ENCODE measurements at places on chromosomes 5 and 9.

DNA sequence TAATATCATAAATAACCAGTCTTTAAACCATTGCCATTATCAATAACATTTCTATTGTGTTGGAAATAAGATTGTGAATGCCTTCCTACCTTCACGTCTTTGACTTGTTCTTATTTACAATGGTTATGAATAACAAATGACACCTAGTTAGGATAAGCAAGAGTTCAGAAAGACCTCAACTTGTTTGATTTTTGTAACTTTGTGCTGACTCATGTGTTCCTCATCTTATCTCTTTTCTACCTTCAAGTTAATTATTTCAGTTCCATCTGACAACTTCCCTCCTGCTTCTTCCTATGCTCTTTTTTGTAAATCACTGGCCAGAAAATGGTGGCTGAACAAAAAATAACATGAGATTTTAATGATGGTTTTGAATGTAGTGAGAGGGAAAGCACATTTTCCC lies 538.5 kb upstream of the TUSC1 start:
- DNase-seq: no peak

DNA sequence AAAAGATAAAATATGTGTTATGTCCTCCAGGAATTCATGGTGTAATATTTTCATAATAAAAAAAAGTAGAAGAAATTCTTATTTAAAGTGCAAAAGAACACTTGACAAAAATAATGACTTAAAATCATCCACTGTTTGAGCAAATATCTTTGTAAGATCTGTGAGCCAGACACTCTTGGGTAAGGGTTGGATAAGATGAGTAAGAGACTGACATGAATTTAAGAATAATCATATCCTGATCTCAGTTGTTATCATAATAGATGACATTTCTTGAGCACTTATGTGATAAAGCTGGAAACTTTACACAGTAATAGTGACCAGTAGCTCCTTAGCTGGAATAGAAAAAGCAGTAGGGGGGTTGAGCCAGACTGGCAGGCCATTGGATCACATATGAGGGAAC lies 40.0 kb upstream of the ADRB2 start:
- DNase-seq: no peak

DNA sequence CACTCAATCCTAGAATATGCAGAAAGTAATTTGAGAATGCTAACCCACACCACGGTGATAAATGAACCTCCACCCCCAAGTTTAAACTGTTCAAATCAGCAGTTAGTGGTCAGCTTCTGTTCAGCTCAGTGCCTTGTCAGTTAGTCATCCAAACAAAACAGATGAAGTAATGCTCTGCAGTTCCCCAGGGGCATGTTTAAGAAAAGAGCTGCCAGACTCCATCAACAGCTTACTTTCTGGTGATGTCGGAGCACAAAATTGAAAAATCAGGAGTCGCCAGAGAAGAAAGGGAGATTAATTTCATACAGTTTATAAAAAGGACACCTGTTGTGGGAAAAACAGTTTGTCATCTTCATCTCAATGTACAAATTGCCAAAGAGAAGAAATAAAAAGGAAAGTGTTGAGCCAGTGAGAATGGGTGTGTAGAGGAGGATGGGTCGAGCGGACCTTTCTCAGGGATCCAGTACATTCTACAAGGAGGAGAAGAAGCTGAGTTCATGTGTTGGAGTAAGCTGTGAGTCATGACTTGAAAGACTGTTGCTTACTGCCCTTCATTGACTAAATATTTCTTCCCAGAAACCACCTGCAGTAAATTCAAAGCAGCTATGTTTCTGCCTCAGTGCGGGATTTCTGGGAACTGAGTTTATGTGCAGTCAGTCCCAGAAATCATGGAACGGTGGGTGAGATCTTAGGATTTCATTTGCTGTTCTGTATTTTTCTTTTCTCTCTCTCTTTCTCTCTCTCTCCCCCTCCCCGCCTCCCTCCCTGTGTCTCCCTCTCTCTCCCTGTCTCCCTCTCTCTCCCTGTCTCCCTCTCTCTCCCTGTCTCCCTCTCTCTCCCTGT lies 13.7 kb downstream of the TRIO start:
- DNase-seq: no peak

DNA sequence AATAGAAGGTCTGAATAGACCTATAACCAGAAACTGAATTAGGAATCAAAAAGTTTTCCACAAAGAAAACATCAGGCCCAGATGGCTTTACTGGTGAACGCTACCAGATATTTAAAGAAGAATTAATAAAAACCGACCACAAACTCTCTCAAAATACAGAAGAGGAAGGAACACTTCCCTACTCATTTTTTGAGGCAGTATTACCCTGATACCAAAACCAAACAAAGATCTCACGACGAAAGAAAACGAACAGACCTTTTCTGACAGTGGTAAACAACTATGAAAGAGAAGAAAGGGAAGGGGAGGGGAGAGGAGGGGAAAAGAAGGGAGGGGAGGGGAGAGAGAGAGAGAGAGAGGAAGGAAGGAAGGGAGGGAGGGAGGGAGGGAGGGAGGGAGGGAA lies 13.5 kb downstream of the B4GALT1 start:
- no peak for DNase-seq

- DNase-seq: no peak
These were observed 12.8 kb upstream of the ACO1 start for GRCh38 chr9:32371679-32372078.
